Heart left ventricle (tissue), 16 donors: ENCODE measurements at places on chromosomes 6 and 20. TPM values are rescaled to one million over a fixed set of nuclear protein-coding genes. Genes with fewer than 3 reads are reported as not detected.

GRCh38 chr20:17556837-17557674, 12.8 kb upstream of the DSTN start:
- peaks cover 34% of the 10 kb centered on the region for H3K4me1 ChIP-seq
- DNase-seq: peak; percentile 75
- no peak overlapping the region for H3K4me3 ChIP-seq
- no peaks in the 10 kb centered on the region for H3K36me3 ChIP-seq

- no peaks in the 10 kb centered on the region for H3K36me3 ChIP-seq
- H3K4me1 ChIP-seq: peaks cover 66% of the 10 kb centered on the region
- H3K27ac ChIP-seq: no peak overlapping the region
- no peak for DNase-seq
- no peaks in the 10 kb centered on the region for H3K27me3 ChIP-seq
- H3K4me3 ChIP-seq: no peak overlapping the region
Measured at GRCh38 chr6:167091026-167091804, 31.7 kb upstream of the CCR6 start.

DNA sequence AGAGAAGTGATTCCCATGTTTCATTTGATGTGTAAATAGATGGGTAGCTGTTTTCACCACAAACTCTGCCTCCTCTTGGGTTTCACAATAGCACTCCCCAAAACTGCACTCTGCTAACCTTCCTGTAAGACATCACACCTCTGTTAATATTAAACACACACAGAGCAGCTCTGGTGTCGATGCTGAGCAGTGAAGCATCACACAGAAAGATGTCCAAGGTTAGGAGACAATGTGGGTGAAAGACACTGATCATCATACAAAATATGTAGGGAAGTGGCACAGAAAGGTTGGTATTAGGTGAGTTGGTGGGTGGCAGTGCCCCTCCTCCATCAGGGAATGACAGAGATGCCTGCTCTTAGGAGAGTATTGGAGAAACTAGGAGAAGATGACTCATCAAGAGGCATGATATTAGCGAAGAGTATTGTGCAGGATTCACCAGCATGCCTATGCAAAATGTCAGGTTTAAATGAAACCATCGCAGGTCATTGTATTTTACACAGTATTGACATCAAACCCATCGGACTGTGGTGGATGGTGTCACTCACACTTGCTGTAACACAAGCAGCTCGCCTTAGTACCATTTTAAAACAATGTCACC, 199.7 kb downstream of the TBXT start:
- H3K4me3 ChIP-seq: no peak overlapping the region
- no peak overlapping the region for H3K27ac ChIP-seq
- no peak for DNase-seq

GRCh38 chr6:14703586-14703985, 542.3 kb upstream of the JARID2 start:
- H3K4me3 ChIP-seq: no peak overlapping the region
- H3K27ac ChIP-seq: no peak overlapping the region
- DNase-seq: no peak
- no peaks in the 10 kb centered on the region for H3K36me3 ChIP-seq

- peak overlapping the region; percentile 18 for H3K27ac ChIP-seq
- peaks cover 4% of the 10 kb centered on the region for H3K27me3 ChIP-seq
- H3K36me3 ChIP-seq: peaks cover 10% of the 10 kb centered on the region
- H3K4me3 ChIP-seq: no peak overlapping the region
- no peaks in the 10 kb centered on the region for H3K4me1 ChIP-seq
Measured at GRCh38 chr20:38842026-38842425, 36.5 kb downstream of the PPP1R16B start.

DNA sequence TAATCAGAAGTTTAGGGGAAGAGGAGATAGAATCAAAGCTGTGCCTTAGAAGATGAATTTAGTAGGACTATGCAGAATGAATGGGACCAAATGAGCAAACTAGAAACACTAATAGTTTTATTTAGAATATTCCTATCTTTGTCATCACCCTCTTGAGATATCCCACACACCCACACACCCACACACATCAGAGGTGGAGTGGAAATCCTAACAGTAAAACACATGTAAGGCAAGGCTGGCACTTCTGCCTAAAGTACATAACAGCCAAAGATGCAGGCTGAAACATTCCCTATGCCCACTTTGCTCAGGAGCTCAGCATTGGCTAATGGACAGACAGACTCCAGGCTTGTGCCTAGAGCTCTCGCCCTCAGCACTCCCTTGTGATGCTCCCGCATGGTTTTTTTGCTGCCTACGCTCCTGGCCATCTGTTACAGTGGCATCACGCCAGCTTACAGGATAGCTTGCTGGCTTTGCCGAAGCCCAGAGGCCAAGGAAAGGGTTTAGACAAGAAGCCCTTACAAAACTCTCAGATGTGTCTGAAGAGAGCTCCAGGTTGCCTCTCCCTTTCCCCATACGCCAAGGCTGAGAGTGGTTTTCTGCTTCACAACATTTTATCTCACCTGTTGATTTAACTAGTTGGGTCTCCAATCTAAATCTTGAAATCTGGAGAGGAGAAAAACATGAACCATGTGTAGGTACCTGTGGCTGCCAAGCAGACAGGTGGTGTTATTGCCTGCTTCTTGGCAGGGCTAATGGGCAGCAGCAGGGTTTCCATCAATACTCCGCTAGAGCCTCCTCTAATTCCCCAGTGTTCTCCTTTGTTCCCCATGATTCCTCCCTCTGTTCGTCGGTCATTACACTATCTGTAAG, 282.6 kb upstream of the ID4 start:
- no peaks in the 10 kb centered on the region for H3K36me3 ChIP-seq
- no peaks in the 10 kb centered on the region for H3K4me1 ChIP-seq

GRCh38 chr20:48619126-48620101, 208.4 kb downstream of the PREX1 start:
- H3K4me1 ChIP-seq: peaks cover 14% of the 10 kb centered on the region
- H3K27ac ChIP-seq: no peak overlapping the region
- no peak overlapping the region for H3K4me3 ChIP-seq

DNA sequence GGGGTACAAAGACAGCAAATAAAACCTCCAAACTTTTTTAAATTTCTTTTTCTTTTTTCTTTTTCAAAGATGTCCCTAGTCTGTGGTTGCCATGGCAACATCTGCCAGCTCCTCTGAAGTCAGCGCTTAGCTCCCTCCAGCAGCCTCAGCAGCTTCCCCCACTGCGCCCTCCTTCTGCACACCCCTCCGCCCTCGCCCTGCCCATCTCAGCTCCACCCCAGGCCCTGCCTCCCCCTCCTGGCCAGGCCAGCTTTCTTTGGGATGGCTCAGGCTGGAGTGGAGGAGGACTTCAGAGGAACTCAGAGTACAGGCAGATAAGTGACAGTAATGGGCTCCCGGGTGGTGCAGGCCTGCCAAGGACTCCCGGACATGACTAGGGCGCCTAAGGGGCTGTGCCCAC, 104.6 kb downstream of the LRFN2 start:
- no peak overlapping the region for H3K27ac ChIP-seq
- H3K27me3 ChIP-seq: no peaks in the 10 kb centered on the region
- no peaks in the 10 kb centered on the region for H3K36me3 ChIP-seq
- H3K4me3 ChIP-seq: no peak overlapping the region
- H3K4me1 ChIP-seq: no peaks in the 10 kb centered on the region

- no peak for DNase-seq
- no peaks in the 10 kb centered on the region for H3K4me1 ChIP-seq
- H3K36me3 ChIP-seq: peaks cover 12% of the 10 kb centered on the region
- H3K27ac ChIP-seq: no peak overlapping the region
- H3K27me3 ChIP-seq: no peaks in the 10 kb centered on the region
Measured at GRCh38 chr6:89951574-89952104, 57.4 kb downstream of the GJA10 start.

- no peak overlapping the region for H3K4me3 ChIP-seq
- H3K27ac ChIP-seq: no peak overlapping the region
- H3K27me3 ChIP-seq: no peaks in the 10 kb centered on the region
- no peak for DNase-seq
Measured at GRCh38 chr6:99016355-99016754, 68.6 kb upstream of the FBXL4 start.

GRCh38 chr6:66838764-66839163, 1131.7 kb upstream of the EYS start:
- DNase-seq: no peak
- no peak overlapping the region for H3K4me3 ChIP-seq
- no peaks in the 10 kb centered on the region for H3K27me3 ChIP-seq
- H3K4me1 ChIP-seq: no peaks in the 10 kb centered on the region
- H3K27ac ChIP-seq: no peak overlapping the region

PRDM13 gene
- total RNA-seq: not detected

BMP6 gene
- 3.1 TPM for total RNA-seq

RRAGD gene
- 116 TPM for total RNA-seq
